Stomach (tissue), 19 donors: ENCODE measurements at places on chromosomes 4 and X.

GRCh38 chr4:183860731-183861130, 44.4 kb upstream of the STOX2 start:
- peak; percentile 60 for DNase-seq
- H3K36me3 ChIP-seq, result no peaks in the 10 kb centered on the region
- no peak overlapping the region for H3K4me3 ChIP-seq
- no peaks in the 10 kb centered on the region for H3K27me3 ChIP-seq

DNA sequence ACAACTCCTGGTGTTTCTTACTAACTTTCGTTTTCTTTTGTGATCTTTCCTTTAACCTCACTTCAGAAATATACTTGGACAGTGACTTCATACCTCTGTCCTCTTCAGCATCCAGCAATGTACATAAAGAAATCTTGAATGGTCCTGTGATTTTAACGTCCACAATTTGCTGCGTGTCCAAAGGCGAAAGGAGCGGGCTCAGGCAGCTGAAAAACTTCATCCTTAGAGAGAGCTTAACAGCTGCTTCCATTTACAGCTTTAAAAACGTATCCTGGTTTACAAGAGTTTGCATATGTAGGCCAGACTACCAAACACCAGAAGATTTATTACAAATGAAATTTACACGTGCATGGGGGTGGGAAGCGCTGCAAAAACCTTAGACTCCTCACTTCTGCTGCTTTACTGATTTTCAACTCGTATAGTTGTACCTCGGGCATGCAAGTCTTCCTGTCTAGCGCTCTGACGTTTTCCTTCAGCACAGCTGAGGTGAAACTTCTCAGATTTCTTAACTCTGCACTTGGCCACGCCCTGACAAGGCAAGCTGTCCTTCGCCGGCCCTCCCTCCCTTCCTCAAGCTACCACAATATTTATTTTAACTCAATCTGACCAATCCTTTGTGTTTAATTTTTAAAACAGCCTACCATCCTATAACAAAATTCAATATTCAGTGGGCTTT, 406.4 kb downstream of the FAM47A start:
- no peaks in the 10 kb centered on the region for H3K4me1 ChIP-seq
- no peaks in the 10 kb centered on the region for H3K27me3 ChIP-seq
- peak; percentile 68 for DNase-seq
- H3K36me3 ChIP-seq, result no peaks in the 10 kb centered on the region

- no peak overlapping the region for H3K4me3 ChIP-seq
- DNase-seq, result peak; percentile 51
- H3K27ac ChIP-seq, result no peak overlapping the region
- no peaks in the 10 kb centered on the region for H3K36me3 ChIP-seq
- H3K4me1 ChIP-seq, result no peaks in the 10 kb centered on the region
- H3K27me3 ChIP-seq, result no peaks in the 10 kb centered on the region
These were observed 339.8 kb upstream of the FRG1 start for GRCh38 chr4:189600718-189601435.

GRCh38 chrX:7088968-7089615, 58.4 kb upstream of the STS start:
- peak; percentile 54 for DNase-seq
- H3K4me1 ChIP-seq, result no peaks in the 10 kb centered on the region
- no peaks in the 10 kb centered on the region for H3K36me3 ChIP-seq

DNA sequence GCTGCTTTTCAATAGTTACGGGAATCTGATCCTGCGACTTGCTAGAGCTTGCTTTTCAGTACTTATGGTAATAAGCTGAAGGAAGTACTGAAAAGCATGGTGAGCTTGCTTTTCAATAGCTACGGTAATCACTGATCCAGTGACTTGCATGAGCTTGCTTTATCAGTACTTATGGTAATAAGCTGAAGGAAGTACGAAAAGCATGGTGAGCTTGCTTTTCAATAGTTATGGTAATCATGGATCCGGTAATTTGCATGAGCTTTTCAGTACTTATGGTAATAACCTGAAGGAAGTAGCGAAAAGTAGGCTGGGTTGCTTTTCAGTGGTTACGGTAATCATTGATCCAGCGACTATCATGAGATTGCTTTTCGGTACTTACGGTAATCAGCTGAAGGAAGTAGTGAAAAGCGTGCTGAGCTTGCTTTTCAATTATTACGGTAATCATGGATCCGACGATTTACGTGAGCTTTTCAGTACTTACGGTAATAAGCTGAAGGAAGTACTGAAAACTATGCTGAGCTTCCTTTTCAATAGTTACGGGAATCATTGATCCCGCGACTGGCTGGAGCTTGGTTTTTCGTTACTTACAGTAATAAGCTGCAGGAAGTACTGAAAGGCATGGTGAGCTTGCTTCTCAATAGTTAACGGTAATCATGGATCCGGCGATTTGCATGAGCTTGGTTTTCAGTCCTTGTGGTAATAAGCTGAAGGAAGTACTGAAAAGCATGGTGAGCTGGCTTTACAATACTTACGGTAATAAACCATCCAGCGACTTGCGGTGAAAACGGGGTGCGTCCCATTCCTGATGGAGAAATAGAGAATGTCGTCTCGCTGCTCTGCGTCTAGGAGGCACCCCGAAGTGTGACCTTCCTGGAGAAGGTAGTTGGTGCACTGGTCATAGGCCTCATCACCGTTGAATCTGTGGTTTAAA, 6.5 kb downstream of the CRLF2 start:
- peak overlapping the region; percentile 5 for H3K27ac ChIP-seq
- no peak for DNase-seq
- H3K27me3 ChIP-seq, result no peaks in the 10 kb centered on the region
- H3K36me3 ChIP-seq, result no peaks in the 10 kb centered on the region

- H3K4me3 ChIP-seq, result no peak overlapping the region
- no peak for DNase-seq
- H3K27me3 ChIP-seq, result no peaks in the 10 kb centered on the region
- H3K36me3 ChIP-seq, result no peaks in the 10 kb centered on the region
- H3K27ac ChIP-seq, result no peak overlapping the region
- no peaks in the 10 kb centered on the region for H3K4me1 ChIP-seq
These were observed 25.9 kb downstream of the RNF175 start for GRCh38 chr4:153733751-153734448.

DNA sequence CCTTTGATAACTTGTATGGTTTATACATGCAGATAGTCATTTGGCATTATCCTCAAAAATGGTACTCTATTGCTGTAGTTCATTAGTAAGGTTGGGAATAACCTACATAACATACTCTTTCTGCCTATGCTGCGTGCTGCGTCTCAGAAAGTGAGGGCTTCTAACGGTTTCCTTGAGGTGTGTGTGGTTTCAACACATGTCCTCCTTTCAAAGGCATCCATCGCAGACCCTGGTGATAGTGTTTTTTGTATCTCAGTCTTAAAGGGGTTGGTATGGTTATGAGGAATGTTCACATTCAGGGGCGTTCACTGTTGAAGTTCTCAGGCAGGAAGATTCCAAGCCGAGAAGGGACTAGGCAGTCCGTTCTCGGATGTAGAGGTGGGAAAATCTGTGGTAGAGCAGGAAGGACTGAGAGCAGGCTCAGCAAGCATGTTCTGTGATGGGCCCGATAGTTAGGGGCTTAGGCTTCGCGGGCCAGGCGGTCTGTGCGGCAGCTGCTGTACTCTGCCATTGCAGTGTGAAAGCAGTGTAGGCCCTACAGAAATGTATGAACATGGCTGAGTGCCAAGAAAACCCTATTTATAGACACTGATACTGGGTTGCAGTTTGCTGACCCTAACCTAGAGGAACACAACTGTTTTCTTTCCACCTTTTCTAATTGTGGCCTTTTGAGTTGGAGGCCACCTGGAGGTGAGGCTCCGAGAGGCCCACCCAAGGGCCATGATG, 123.2 kb downstream of the GPR143 start:
- DNase-seq, result peak; percentile 19
- H3K27ac ChIP-seq, result no peak overlapping the region
- no peaks in the 10 kb centered on the region for H3K27me3 ChIP-seq
- no peak overlapping the region for H3K4me3 ChIP-seq
- H3K4me1 ChIP-seq, result no peaks in the 10 kb centered on the region

DNA sequence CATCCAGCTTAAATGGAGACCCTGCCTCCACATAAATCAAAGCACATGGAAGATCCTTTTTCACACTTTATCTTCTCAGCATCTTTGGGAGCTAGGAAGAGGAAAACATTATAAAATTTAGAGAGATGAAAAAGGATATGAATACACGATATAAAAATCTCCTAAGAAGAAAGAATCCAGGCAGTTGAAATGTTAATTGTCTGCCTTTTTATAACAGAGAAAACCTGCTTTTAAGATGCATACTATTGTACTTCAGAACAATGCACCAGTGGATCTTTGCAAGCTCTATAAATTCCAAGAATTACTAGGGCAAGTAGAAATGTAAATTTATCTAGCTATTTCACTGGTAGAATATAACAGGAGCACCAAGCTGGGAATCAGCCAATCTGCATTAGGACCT, 300.3 kb upstream of the GALNT7 start:
- no peaks in the 10 kb centered on the region for H3K36me3 ChIP-seq
- no peak overlapping the region for H3K4me3 ChIP-seq
- H3K27me3 ChIP-seq, result no peaks in the 10 kb centered on the region
- no peak overlapping the region for H3K27ac ChIP-seq
- no peak for DNase-seq

DNA sequence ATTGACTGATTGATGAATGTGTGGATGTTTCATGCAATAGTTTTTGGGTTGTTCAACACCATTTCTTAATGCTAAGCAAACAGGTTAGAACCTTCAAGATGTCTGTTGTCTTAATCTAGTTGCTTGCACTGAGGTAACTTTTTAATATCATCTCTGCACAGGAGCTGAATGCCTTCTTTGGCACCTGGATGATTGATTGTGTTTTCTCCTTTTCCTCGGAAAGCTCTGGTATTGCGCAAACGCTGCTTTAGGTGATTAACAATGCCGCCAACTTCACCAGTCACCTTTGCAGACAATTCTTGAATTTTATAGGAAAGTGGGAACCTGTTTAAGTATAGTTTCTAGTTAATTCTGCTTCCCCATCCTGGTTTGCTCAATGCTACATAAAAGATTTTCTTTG, 48.2 kb downstream of the RTL9 start:
- H3K4me3 ChIP-seq, result no peak overlapping the region
- H3K36me3 ChIP-seq, result no peaks in the 10 kb centered on the region
- no peaks in the 10 kb centered on the region for H3K27me3 ChIP-seq
- H3K27ac ChIP-seq, result no peak overlapping the region

GRCh38 chrX:121258545-121258944, 211.1 kb downstream of the GLUD2 start:
- H3K4me3 ChIP-seq, result no peak overlapping the region
- H3K36me3 ChIP-seq, result no peaks in the 10 kb centered on the region
- no peak overlapping the region for H3K27ac ChIP-seq
- no peak for DNase-seq
- H3K4me1 ChIP-seq, result no peaks in the 10 kb centered on the region

DNA sequence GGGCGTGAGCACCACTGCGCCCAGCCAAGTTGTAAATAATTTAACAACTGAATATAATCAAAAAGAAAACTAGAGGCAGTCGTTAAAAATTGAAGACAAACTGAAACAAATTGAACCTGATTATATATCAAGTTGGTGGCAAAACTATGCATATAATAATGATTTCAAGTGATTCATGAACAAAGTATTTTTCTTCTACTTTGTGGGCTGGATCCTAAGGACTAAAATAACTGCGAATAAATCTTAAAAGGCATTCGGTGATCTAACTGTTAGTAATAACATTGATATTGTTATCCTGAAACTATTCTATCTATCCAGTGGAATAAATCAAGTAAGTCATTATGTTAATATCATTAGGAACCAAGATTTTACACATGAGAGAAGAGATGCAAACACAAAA, 21.2 kb upstream of the USP9X start:
- H3K27me3 ChIP-seq, result no peaks in the 10 kb centered on the region
- no peaks in the 10 kb centered on the region for H3K36me3 ChIP-seq
- H3K4me1 ChIP-seq, result no peaks in the 10 kb centered on the region
- H3K27ac ChIP-seq, result no peak overlapping the region
- DNase-seq, result no peak

DNA sequence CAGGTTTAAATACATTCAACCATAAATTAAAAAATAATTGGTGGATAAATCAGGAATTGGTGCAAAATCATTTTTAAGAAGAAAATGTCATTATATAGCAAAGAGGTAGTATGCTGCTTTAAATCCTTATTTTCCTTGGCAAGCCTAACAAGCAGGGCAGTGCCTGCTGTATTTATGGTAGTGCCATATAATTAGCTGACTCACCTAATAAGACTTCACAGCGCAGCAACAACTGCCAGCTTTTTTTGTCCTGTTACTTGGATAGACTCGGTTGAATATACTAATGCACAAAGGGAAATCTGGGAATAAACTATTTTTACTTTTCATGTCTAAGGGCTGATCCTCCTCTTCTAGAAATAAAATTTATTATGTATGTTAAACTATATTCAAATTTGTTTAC, 99.1 kb downstream of the SNCA start:
- H3K27me3 ChIP-seq, result no peaks in the 10 kb centered on the region
- no peaks in the 10 kb centered on the region for H3K4me1 ChIP-seq
- no peak for DNase-seq
- no peak overlapping the region for H3K4me3 ChIP-seq
- no peaks in the 10 kb centered on the region for H3K36me3 ChIP-seq
- H3K27ac ChIP-seq, result no peak overlapping the region

DNA sequence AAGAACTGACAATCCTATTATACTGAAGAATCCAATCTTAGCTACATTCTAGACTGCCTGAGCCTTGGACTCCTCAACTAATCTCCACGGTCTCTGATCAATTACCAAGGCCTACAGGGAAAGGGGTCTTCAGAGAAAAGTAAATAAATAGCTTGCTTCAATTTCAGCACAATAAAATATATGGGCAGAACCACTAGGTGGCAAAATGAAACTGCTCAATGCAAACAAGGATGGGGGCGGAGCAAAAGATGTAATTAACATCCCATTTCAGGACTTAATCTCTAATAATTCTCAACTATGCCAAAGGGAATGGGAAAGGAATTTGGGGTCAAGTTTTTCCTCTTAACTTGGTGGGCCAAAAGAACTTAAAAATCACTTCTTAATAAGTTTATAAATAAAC, 78.4 kb upstream of the MAP3K15 start:
- no peak for DNase-seq
- no peak overlapping the region for H3K4me3 ChIP-seq
- H3K36me3 ChIP-seq, result no peaks in the 10 kb centered on the region

DNA sequence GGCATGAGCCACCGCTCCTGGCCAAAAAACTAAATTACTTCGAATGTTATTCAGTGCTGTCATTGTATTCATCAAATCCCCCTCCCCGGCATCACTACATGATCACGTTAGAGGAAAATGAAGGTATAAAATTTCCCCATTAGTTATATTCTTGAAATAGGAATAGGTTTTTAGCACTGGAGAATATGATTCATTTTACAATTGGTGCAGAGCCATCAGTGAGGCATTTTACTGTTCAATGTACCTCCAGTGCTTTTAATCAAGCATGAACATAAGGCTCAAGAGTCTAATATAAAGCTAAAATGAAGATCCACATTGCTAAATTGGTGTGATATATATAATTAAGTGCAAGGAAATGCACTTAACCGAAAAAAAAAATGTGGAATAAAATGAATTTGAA, 18.3 kb downstream of the KLF3 start:
- no peak overlapping the region for H3K4me3 ChIP-seq
- H3K27ac ChIP-seq, result no peak overlapping the region
- DNase-seq, result no peak
- peaks cover 100% of the 10 kb centered on the region for H3K4me1 ChIP-seq
- H3K36me3 ChIP-seq, result no peaks in the 10 kb centered on the region
